ENCODE measurements at places on chromosomes 3 and 15.

- no peak for DNase-seq
Observed at GRCh38 chr3:185549122-185549521, 3.3 kb downstream of the LIPH start.

DNA sequence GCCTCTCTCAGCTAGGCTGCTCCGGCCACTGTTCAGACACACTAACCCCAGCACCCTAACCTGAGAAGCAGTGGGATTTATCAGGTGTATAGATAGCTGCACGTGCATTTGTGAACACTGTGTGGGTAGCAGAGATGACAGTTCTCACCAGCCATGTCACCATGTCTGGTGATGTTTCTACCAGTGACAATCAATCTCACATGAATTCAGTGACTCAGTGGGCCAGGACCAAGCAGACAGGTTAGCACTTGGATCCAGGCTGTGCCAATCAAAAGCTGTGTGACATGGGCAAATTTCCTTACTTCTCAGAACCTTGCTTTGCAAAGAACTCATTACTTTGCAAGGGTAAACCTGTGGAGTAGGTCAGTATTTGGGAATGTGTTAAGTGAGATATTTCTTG, 65.3 kb upstream of the GATM start:
- DNase-seq: peak; percentile 59

DNA sequence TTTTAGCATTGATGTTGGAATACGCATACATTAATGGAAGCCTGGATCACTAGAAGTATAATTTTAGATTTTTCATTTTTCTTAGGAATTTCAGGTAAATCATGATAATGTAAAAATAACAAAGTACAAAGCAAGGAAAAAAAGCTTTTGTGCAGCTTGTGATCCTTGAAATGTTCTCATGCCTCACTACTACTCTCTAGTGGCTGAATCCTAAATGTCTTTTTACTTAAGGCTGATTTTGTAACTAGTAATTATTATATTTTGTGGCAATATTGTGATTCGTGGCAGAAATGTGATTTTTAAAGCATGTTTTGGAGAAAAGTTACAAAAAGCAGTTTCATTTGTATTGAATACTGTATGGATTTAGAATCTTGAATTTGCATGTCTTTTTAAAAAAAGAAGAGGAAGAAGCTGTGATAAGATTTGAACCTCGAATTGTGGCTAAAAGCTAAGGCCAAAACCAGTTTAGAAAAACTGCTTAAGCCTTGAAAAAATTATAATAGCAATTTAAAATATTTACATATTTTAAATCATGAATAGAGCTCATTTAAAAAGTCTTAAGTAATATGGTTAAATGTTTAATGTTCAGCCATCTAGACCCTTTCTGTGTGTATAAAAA, 39.0 kb downstream of the U2SURP start:
- peak; percentile 31 for DNase-seq

DNA sequence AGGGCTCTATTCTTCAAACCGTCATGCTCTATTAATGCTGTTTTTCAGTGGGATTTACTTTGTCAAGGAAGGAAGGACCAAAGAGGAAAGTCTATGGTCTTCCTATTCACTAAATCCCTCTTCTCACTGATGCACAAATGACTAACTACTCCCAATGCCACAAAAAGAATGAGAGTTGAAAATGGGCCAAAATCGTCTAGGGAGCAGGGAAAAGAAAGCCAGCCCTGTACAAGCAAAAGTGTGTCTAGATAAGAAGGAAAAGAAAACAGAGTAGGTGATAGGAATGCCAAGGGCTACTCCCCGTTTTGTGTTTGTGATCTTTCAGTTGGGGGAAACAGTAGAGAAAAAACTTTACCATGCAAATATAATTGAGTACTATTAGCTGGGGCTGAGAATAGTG, 97.2 kb upstream of the TMCO5A start:
- no peak for DNase-seq

DNA sequence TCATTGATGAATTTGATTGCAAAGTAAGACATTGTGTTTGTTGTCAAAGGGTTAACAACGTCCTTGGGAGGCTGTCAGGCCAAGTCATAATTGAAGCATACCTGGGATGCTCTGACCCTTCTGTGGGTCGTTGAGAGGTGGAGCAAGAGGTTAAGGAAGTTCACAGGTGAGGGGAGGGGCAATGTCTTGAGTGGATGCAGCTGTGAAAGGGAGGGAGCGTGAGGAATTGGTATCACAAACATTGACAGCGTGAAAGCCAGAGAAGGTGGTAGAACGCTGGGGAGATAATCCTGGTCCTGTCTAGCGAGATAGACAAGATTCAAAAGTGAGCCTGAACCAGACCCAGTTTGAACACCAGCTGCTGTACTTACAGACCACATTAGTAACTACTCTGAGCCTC, 79.4 kb downstream of the HES1 start:
- no peak for DNase-seq
